ENCODE measurements at places on chromosomes 4 and X. TPM values are rescaled to one million over a fixed set of nuclear protein-coding genes. Genes with fewer than 3 reads are reported as not detected.

- no peak for DNase-seq
Measured at GRCh38 chr4:76738086-76738931, 159.6 kb downstream of the SOWAHB start.

DNA sequence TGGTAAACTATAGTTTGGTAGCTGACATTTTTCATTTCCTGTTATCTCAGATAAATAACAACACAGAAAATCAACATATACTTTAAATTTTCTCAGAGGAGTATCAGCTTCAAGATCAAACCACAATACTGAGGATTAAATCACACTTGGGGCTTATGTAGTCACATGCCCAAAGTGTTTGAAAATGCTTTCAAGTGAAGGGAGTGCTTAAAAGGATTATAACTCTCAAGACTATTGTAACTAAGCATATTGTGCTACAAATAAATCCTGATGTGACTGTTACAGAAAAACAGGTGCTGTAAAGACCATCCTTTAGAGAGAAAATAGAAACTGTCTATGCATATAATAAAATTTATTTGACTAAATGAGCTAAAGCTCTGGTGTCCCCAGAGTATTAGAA, 887.6 kb downstream of the ADGRL3 start:
- DNase-seq = no peak

The CXCL8 gene
- total RNA-seq = 0.89 TPM

GRCh38 chr4:152166567-152166966, 369.3 kb downstream of the FBXW7 start:
- DNase-seq = no peak

The CACNA1F gene
- 1.0 TPM for total RNA-seq

The NSD2 gene
- total RNA-seq = 80.1 TPM

GRCh38 chr4:91936311-91936710, 367.5 kb upstream of the GRID2 start:
- DNase-seq = no peak

- DNase-seq = no peak
Measured at GRCh38 chr4:75025431-75025830, 92.5 kb downstream of the PARM1 start.

The POLR2B gene
- total RNA-seq = 79.3 TPM

DNA sequence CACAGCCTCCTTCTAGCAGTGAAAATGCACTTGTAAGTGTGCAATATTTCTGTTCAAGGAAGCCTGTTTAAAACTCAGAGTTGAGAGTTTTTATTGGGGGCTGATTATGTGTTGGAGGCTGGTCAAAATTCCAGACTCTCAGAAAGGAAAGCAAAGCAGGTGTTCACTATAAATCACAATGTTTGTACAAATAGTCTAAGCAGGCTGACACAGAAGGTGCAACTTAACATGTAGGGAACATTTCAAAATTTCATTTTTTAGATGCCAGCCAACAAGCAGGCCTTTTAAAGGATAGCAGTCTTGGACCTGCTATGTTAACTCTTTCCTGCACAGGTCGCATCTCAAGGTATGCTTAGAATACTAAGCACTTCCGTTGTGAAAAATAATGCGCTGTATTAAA, 112.3 kb upstream of the IL13RA1 start:
- no peak for DNase-seq

DNA sequence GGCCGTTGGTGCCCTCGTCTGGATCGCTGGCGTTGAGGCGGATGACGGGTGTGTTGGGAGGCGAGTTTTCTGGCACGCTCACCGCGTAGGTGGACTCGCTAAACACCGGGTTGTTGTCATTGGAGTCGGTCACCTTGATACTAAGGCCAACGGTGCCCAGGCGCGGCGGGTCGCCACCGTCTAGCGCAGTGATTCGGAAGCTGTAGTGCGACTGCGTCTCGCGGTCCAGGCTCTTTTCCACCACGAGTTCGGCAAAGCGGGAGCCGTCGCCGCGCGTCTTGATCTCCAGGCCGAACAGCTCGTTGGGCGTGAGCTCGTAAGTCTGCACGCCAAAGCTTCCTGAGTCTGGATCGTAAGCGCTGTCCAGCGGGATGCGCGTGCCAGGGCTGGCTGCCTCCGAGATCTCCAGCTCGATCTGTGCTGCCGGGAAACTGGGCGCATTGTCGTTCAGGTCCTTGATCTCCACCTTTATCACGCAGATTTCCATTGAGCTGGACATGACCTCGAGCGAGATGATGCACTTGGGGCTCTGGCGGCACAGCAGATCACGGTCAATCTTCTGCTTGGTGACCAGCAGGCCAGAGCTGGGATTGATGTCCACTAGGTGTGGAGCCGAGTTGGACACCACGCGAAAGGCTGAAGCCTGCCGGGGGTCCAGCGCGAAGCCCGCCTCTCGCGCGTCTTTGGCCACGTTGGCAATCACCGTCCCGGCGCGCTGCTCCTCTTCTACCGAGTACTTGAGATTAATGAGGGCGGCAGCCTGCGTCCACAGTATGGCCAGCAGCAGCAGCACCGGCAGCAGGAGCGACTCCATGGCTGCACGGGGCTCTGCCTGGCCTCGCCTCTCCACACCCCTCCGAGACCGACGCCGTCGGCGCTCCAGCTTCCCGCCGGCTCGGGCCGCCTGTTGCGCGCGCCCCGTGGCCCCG, 2.0 kb downstream of the PCDH19 start:
- DNase-seq = no peak

- no peak for DNase-seq
Measured at GRCh38 chrX:111244235-111244750, 26.0 kb downstream of the CAPN6 start.

- no peak for DNase-seq
Measured at GRCh38 chr4:41136456-41136855, 77.9 kb downstream of the APBB2 start.

The TGIF2LX gene
- total RNA-seq = not detected

The SYTL4 gene
- 30.4 TPM for total RNA-seq

The MSANTD1 gene
- 1.3 TPM for total RNA-seq

The C4orf36 gene
- total RNA-seq = not detected

GRCh38 chr4:17132226-17132625, 233.8 kb upstream of the LDB2 start:
- DNase-seq = no peak

DNA sequence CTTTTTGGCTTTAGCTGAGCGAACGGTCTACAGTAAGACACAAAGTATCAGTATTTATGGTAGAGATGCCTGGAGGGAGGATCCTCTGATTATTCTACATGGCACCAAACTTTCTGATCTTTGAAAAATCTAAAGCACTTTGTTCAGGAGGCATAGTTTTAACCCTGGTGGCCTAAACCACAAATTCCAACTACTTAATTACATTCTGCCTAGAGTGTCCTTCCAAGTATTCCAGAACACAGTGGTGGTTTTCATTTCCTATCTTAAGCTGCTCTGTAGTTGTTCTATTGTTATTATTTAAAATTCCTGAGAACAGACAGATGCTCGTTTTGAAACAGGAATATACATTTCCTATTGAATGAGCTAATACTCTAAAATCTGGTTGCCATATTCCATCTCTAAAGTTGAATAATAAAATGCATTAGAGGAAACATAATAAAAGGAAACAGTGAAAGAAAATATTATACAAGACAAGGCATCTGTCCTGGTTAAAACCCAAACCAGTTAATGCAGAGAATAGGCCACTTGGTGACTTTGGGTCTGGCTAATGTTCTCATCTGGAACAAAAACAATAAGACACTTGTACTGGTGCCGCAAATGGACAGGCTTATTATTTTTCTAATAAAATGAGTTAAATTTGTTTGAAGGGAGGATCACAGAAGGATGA, 657.4 kb downstream of the SPRY1 start:
- no peak for DNase-seq

The UBE2K gene
- total RNA-seq = 99.6 TPM

GRCh38 chrX:10015723-10016518, 48.8 kb downstream of the CLDN34 start:
- peak; percentile 23 for DNase-seq

DNA sequence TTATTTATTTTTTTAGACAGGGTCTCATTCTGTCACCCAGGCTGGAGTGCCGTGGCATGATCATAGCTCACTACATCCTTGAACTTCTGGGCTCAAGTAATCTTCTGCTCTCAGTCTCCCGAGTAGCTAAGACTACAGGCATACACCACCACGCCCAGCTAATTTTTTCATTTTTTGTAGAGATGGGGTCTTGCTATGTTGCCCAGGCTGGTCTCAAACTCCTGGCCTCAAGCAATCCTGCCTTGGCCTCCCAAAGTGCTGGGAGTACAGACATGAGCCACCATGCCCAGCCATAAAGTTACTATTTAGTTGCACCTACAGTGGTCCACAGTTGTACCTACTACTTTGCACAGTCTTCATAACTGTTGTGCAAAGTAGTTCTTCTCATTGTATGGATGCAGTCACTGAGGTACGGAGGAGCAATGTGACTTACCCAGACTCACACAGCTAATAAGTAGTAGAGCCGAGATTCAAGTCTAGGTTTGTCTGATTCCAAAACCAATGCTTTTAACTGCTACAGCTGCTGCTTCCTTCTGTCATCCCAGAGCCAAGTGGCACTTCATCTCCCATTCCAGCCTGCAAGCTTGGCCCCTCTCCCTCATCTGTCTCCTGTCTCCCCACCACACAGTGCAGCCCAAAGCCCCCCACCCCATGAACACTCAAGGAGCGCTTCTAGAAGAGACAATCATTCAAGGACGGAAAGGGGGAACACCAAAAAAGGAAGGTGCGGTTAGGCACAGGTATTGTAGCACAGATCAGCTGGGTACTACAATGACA, 24.0 kb upstream of the IQSEC2 start:
- DNase-seq = no peak

The GAB3 gene
- total RNA-seq = 1.2 TPM

DNA sequence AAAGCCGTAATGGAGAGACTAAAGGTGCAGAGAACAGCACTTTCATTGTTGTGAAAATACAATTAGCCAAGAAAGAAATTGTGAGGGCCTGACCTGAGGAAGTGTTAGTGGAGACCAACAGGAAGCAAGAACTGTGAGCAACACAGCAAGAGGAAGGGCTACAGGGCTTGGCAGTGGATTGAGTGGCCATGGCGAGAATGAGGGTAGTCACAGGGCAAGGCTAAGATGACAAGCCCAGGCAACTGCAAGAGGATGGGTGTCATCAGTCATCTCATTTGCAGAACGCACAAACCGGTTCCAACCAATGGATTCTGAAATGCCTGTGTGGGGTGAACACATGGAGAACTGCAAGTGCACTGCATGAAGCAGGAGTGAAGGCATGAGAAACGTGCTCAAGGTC, 3.6 kb downstream of the SLC10A6 start:
- no peak for DNase-seq

The ETFDH gene
- 72.9 TPM for total RNA-seq

GRCh38 chr4:158811216-158811540, 42.4 kb downstream of the FNIP2 start:
- DNase-seq = no peak

GRCh38 chrX:151920530-151920929, 7.8 kb downstream of the MAGEA4 start:
- no peak for DNase-seq

DNA sequence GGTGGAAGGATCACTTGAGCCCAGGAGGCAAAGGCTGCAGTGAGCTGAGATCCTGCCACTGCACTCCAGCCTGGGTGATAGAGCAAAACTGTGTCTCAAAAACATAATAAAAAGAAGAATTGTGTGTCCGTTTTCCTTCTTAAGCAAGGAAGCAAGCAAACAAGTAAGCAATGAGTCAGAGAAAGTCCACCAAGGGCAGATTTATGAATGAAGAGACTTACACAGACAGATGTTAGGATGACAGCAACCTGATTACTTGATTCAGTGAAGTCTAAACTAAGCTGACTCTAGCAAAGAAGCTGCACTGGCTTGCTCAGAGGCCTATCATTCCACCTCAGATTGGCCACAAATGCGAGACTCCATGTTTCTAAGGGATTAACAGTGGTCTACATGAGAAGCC, 34.1 kb upstream of the SCML1 start:
- DNase-seq = no peak

DNA sequence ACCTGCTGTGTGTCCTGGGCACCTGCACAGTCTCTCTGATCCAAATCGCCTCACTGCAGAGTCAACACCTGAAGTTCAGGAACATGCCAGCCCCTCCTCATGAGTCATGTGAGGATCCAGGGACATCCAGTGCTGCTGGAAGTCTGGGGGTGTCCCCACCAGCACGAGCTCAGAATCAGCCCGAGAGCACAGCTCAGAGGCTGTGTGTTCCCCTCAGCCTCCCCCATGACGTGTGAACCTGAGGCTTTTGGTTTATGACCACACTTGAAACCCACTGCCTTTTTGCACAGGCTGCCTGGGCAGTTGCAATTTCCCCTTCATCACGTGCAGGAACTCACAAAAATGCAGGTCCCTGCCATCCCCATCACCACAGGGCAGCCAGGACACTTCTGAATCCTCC, 47.1 kb downstream of the PPP2R2C start:
- no peak for DNase-seq

DNA sequence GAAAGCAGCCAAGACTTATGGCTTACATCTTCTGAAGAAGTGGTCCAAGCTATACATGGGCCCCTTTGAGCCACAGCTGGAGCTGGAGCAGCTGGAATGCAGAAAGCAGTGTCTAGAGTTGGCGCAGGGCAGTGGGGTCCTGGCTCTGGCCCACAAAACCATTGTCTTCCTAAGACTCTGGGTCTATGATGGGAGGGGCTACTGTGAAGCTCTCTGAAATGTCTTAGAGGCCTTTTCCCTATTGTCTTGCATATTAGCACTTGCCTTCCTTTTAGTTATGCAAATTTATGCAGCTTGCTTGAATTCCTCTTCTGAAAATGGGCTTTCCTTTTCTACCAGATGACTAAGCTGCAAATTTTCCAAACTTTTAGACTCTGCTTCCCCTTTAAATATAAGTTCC, 15.3 kb downstream of the NPY1R start:
- DNase-seq = no peak

All from colonic mucosa (tissue), 4 donors.